ENCODE measurements at places on chromosomes 11 and 22.

DNA sequence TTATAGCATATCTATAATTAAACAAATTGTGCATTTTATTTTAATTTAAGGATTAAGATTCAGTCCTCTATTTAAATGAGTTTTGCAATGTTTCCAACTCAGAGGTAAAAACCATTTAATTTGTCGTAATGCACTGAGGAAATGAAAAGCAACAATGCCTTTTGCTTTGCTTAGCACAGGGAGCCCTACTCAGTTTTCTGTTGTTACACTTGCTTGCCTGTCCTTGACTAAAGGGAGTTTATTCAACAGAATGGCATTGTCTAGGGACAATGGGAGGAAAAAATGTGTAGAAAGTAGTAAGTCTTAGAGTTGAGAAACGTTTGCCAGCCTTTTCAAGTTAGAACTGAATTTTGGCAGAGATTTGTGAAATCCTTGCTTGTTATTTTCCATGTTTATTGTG is 734.2 kb upstream of the ANO3 start:
- DNase-seq = no peak

DNA sequence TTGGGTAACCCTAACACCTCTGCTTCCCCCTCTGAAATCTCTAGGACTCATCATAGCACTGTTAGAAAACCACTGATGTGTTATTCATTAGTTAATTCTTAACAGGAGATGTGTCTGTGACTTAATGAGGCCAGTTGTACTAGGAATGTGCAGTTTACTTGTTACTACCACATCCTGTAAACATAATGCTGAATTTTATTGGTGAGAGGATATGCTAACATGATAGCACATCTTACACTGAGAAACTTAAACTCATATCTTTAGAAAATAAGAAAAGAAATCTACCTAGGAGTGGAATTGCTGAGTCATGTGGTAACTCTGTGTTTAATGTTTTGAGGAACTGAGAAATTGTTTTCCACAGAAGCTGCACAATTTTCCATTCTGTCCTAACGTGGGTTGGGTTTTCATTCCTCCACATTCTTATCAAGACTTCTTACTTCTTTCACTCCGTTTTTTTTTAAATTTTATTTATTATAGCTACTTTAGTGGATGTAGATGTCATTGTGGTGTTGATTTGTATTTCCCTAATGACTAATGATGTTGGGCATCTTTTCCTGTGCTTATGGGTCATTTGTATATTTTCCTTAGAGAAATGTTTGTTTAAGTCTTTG is 33.7 kb downstream of the RNF121 start:
- DNase-seq = no peak

DNA sequence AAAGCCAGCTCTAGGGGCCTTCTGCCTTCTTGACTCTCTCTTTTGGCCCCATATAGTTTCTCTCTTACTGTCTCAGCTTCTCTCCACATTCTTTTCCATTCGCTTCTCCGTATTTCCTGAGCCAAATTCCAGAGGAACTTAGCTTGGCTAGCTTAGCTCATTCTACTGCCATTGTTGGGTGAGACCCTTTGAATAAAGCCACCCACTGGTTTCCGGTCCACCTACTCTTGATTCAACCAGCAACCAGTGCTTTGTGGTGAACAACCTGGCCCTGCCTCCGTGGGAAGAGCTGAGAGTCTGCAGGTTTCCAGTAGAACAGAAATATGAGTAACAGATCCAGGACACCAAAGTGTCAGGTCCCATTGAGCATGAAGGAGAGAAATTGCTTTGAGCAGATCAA is 81.3 kb upstream of the ARHGAP20 start:
- DNase-seq = no peak

DNA sequence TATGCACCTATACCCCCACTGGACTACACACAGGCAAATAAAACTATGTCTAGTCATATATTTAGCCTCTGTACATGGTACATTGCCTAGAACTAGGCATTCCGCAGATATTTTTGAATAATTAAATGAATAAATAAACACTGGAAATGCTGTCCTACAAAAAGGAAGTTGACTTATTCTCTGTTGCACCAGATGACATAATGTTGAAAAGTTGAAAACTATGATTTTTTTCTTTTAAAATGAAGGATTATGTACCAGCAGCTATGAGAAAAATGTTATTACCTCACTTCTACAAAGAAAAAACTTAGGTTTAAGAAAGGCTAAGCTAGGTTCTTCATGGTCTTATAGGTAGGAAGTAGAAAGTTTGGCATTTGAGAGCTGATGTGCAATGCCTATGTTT is 856.6 kb downstream of the METTL15 start:
- no peak for DNase-seq

- no peak for DNase-seq
Observed at GRCh38 chr22:39984006-39984405, 10.7 kb upstream of the FAM83F start.

DNA sequence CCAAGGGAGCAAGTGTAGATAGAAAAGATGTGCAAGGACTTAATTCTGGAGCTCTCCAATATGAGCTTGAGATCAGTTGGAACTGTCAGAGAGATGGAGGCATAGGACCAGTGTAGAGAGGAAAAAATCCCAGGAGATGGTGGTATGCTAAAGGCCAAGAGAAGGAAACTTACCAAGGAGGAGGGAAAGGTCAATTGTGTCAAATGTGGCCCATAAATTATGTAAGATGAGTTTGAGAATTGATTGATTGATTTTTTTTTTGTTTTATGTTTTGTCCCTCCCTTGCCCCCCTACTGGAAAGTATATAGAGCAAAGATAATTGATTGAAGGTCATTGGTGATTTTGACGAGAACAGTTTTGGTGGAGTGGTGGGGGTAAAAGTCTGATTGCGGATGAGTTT is 2.8 kb upstream of the USP2 start:
- DNase-seq = no peak

DNA sequence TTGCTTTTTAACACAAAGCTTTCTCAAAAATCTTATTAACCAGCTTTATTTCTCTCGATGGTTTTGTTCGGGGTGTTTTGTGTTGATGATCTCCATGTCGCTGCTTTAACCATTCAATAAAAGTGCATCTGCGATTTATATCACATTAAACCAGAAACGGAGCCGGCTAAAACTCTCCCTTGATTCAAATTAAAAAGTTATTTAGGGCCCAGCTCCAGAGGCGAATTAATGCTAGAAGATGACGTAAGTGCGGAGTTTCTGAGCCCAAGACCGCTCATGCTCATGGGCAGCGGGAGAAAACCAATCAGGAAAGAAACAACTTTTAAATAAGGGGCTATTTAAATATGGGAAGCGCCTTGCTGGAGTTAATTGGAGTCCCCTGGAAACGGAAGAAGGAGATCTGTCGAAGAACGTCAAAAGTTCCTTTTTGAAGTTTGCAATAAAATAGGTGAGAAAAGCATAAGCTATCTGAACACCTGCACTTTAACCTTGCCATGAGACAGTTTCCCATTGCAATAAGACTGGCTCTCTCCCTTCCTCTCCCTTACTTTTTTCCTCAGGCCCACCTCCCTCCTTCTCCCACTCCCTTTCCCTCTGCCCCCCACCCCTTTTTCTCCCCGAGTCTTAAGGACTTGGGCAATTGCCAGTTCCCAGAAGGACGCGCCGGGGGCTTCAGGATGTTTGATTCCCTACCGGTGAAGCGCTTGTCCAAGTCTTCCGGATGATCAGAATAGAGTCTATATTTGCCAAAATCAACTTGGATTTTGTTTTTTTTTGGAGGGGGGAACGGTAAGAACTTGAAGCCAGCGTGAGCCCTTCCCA is 1.9 kb upstream of the DBX1 start:
- DNase-seq = no peak

GRCh38 chr22:24728790-24729637 is 45.5 kb downstream of the PIWIL3 start:
- no peak for DNase-seq

- DNase-seq = no peak
Observed at GRCh38 chr11:36121054-36121453, 168.2 kb downstream of the COMMD9 start.

DNA sequence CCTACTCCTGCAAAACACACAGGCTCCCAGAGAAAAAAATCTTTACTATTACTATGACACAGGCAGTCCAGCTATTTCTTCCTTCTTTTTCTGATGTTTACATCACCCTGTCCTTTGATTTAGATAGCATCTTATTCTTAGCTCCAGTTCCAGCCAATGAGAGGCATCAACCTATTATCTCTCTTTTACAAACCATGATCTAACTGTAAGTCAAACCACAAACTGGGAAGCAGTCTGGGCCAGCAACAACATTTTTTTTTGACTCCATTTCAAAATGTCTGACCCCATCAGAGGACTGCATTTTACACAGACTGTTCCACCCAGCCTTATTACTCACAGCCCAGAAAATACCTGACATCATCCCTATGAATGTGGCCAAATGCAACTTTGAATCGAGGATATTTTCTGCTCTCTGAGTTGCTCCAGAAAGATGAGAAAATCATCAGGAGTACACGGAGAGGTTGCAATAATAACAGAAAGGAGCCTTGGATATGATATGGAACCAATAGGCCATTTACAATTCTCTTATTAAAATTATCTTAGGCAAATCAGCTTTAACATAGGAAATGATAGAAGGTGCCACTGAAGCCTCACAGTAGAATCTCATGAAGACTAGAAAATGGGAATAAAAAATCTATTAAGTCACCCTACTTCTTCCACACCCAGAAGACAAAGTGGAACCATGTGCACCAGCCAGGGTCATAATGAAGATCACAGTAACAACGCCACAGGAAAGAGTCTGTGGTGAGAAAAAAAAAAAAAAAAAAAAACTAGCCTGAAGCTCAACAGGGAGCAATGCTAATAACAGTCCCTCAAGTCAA is 21.2 kb downstream of the TBRG1 start:
- no peak for DNase-seq

GRCh38 chr22:45553351-45554039 is 50.8 kb downstream of the FBLN1 start:
- DNase-seq = peak; percentile 85

GRCh38 chr11:108468478-108468864 is 1.1 kb upstream of the C11orf65 start:
- DNase-seq = no peak

DNA sequence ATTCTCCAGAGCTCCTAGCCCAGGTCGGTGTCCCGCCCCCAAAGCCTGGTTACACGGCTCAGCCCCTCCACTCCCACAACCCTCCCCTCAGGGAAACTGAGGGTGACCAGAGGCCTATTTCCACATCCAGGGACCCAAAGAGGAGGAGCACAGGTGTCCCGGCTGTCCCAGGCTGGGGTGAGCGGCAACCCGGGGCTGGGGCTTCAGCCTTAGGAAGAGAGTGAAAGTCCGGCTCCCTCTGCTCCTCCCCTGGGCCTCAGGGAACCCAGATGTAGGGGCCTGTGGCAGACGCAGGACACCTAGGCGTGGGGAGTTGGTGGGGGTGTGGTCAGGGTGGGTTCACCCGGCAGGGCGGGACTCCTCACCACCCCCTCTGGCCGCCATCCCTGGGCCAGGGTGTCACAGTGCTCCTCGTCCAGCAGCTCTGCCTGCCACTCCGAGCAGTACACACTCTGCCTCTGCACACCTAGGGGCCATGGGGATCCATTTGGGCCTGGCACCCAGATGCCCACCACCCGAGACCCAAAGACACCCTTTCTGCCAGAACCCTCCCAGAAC is 63.1 kb downstream of the ARFGAP3 start:
- DNase-seq = no peak

DNA sequence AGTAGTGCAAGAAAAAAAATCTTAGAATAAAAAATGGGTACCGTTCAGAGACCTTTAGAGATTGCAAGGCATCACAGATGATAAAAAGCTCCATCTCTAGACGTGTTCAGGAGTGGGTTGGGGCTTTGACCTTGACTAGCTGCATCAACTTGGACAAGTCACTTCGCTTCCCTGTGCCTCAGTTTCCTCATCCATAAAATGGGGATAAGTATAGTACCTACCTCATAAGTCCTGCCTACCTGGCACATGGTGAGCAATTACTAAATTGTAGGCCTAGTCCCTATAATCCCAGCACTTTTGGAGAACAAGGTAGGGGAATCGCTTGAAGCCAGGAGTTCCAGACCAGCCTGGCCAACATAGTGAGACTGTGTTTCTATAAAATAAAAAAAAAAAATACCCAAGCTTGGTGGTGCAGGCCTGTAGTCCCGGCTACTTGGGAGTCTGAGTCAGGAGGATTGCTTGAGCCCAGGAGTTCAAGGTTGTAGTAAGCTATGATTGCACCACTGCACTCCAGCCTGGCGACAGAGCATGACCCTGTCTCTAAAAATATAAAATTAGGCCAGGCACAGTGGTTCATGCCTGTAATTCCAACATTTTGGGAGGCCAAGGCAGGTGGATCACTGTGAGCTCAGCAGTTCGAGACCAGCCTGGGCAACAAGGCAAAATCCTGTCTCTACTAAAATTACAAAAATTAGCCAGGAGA is 6.0 kb upstream of the F2 start:
- DNase-seq = no peak

GRCh38 chr22:46941968-46942798 is 179.7 kb downstream of the TBC1D22A start:
- DNase-seq = no peak

- DNase-seq = no peak
Observed at GRCh38 chr11:123407996-123408597, 22.0 kb upstream of the GRAMD1B start.

- no peak for DNase-seq
Observed at GRCh38 chr11:56636861-56637260, 5.4 kb downstream of the OR5AP2 start.

- DNase-seq = no peak
Observed at GRCh38 chr11:102950622-102951081, 4.9 kb downstream of the MMP13 start.

- no peak for DNase-seq
Observed at GRCh38 chr22:21758091-21758864, 22.7 kb upstream of the YPEL1 start.

GRCh38 chr22:36744413-36744765 is 31.5 kb downstream of the IFT27 start:
- no peak for DNase-seq

- DNase-seq = no peak
Observed at GRCh38 chr11:107183953-107184352, 165.7 kb upstream of the GUCY1A2 start.

DNA sequence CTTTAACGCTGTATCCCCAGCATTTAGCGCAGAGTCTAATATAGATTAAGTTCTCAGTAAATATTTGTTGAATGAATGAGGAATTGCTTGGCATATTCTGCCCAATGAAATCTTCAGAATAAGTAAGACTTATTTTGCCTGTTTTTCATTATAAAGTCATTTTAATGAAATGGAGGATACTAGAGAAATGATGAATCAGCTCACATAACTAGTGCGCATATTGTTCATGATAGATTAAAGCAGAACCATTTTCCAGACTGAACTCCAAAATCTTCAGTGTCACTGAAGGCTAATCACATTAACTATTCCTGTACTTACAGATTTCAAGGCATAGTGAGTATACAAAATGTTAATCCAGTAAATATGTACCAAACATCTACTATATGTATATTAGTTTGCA is 29.6 kb downstream of the ACER3 start:
- DNase-seq = no peak

GRCh38 chr11:47468598-47469214 is 19.8 kb upstream of the RAPSN start:
- DNase-seq = no peak

GRCh38 chr11:1484695-1485503 is 1.7 kb downstream of the MOB2 start:
- no peak for DNase-seq

- DNase-seq = peak; percentile 97
Observed at GRCh38 chr11:66282468-66283455, 4.8 kb downstream of the CNIH2 start.
